Ecto neural progenitor cell (in vitro differentiated cells): ENCODE measurements at places on chromosomes 7 and 10.

DNA sequence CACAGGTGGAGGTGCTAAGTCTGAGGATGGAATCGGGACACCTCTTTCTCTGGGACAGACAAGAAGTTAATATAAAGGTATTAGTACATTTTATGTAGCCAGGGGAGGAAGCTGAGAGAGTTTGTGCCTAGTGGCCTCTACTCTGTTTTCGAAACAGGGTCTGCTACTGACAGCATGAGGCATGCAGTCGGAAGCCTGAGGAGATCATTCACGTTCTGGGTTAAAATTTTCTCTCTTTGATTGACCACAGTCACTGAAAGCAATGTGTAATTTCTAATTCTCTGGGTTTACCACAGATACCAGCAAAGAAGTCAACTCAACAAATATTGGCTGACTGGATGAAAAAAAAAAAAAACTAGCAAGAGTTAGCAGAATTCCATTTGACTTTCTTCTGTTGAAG is 53.3 kb upstream of the KCTD7 start:
- no peak for DNase-seq

- DNase-seq = no peak
These were observed 122.5 kb upstream of the CDK13 start for GRCh38 chr7:39827571-39827970.

- DNase-seq = no peak
These were observed 35.7 kb upstream of the FGL2 start for GRCh38 chr7:77235276-77235675.

DNA sequence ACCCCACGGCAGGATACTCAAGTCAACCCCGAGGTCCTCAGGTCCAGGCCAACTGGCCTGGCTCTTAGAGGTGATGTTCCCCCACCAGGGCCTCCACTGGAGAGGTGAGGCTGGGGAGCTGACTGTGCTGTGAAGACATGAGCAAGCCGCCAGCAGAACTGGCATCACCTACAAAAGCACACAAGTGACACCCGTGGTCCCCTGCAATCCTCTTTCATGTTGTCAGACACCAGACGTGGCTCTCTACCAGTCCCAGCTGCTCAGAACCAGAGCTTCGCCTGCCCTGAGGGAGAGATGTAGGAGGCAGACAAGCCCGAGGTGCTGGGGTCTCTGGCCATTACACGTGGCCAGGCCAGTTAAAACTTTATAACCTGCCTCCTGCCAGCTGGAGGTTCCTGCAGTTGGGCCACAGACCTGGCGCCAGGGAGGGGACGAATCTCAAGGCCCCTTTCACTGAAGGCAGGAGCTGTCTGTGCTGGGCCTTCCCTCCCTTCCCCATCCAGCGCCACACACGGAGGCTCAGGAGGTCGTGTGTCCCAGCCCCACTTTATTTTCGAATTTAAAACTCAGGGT is 2.2 kb downstream of the COMTD1 start:
- peak; percentile 59 for DNase-seq
